Right lobe of liver (tissue), 6 donors: ENCODE measurements at places on chromosomes 5 and 9.
A peak's percentile ranks its signal among the peaks of the same experiment; 100 is the strongest.

- no peak for DNase-seq
These were observed 24.3 kb upstream of the F2R start for GRCh38 chr5:76691467-76692273.

- no peak for DNase-seq
These were observed 76.6 kb downstream of the RALGPS1 start for GRCh38 chr9:126991183-126991582.

- peak; percentile 92 for DNase-seq
These were observed 14.6 kb upstream of the RNU6ATAC start for GRCh38 chr9:134178768-134179551.

DNA sequence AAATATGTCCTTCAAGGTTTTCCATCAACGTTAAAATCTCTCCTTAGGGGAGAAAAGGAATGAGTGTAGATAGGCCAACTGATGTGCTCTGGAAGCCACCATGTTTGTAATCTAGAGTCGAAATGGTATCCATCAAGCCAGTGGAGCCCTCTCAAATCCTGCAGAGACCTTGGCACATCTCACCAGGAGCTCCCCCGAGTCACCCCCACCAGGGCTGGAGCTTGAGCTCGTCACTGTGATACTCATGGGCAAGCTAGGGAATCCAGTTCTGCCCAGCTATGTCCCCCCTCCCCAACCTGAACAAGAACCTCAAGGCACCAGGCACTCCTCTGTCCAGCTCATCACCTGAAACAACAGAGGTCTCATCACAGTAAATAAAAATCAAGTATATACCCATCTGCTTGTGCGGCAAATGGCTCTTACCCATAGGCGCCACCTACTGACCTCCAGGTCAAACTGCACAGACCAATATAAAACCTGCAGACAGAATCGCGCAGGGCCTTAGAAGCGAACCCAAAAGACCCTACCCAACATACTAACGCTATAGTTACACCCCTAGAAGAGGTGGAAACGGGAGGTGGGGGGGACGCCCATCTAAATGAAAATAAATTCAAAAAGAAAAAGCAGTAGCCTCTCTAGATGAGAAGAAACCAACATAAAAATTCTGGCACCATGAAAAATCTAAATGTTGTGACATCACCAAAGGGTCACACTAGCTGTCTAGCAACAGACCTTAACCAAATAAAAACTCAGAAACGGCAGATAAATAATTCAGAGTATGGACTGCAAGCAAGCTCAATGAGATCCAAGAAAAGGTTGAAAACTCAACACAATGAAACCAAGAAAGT lies 75.0 kb downstream of the TTC39B start:
- DNase-seq: no peak

GRCh38 chr5:143400541-143401226 lies 2.8 kb downstream of the NR3C1 start:
- no peak for DNase-seq

DNA sequence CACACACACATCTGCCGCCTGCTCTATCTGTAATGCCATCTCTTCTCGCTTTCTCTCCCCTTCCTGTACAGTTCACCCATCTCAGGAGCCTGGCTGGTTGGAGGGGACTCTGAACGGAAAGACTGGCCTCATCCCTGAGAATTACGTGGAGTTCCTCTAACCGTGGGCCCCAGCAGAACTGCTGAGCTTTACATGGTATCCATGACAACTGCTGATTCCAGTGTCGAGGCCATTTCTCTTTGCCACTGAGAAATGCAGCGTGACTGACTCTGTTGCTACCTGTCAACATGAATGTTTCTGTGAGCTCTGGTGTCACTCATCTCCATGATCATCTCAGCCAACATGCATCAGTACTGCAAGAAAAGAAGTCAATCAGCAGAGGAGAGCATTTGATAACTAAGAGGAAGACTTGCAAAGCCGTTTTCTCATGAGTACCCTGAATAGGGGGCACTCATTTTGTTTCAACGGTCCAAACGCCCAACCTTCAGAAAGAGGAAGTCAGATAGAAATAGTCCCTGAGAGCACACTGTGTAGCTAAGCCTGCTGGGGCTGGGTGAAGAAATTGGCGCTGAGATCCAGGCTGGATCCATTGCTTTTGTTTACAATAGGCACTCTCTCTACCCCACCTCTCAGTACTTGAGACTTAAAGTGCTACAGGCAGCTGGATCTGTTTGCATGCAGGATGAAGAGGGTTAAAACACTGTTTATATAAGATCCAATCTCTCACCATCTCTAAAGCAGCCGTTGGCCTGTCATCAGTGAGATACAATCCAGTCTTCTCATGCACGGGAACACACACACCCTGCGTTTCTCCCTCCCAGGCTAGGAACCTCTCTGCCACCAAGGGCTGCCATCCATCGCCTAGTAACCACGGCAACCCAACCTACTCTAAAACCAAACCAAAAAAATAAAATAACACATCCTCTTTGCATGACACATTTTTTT lies 180.9 kb downstream of the NR3C1 start:
- no peak for DNase-seq

GRCh38 chr5:107012371-107012770 lies 658.4 kb downstream of the EFNA5 start:
- no peak for DNase-seq

DNA sequence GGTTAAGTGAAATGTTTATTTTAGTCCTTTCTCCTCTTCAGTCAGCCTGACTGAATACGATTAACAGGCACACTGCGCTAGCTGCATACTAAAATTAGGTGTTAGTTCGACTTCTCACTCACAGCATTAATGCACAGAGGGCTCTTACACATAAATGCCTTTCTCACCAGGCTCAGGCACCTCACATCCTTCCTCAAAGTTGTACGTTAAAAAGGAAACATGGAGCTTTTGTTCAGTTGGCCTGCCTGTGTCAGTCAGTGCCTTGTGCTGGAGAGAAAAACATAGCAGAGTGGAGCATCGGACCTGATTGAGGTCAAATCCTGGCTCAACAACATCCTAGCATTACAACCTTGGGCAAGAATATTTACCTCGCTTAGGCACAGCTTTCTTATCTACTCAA lies 236.0 kb upstream of the ZNF462 start:
- DNase-seq: no peak

DNA sequence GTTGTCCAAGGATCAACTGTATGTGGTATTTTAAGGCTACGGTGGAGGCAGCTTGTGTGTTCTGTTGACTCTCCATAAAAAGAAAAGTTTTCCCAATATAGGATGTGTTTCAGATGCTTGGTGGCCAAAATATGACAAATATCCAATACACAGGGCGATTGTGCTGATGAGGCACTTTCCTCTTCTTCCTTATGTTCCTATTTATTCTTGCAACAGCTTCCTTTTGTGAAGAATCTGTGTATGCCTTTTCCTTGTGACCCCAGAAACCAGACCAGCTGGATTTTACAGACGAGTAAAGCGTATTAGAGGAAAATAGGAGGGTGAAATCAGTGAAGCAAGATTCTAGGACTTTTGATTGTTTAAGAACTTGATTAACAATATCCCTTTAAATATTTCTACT lies 452.0 kb downstream of the DMAC1 start:
- DNase-seq: no peak

DNA sequence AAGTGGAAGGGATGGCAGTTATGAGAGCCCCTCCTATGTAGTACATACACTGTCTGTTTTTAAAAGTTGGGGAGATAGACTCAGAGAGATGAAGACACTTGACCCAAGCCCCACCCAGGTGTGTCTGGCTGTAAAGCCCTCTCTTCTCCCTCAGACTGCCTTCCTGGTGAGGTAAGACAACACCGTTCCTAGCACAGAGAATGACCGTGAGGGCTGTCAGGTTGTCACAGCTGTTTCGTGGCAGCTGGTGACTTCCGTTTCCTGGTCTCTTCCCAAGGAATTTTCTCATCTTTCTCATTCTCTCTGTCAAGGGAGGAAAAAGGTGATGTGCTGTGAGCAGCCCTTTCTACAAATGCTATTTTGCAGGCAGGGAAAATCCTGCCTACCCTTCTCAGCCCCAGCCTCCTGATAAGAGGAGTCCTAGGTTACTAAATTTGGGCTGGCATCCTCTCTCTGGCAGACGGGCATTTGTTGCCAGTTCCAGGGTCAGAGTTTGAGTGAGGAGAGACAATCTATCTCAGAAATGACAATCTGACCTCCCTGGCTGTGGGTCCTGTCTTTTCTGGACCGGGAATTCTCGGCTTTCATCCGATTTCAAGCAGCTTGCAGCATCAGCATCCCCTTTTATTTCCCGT lies 263.5 kb upstream of the PANK3 start:
- no peak for DNase-seq

GRCh38 chr9:110626101-110626829 lies 42.3 kb upstream of the MUSK start:
- DNase-seq: no peak

DNA sequence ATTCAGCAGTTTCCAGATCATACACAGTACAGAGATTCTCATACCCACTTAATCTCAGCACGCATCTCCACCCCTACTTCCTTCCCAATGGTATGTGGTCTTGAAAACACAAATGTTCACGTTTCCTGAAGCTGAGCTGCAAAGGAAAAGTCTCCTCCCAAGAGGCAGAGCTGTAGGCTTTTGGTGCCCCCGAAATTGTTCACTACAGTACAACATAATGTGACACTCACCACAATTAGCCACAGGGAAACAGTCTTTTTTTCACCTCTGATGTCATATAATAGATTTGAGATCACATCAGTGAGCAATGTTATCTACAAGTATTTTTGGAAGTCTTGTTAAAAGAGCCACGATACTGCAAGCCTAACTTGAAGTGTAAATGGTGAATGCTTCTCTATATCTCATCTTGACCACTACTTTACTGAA lies 40.2 kb downstream of the NFIB start:
- no peak for DNase-seq

DNA sequence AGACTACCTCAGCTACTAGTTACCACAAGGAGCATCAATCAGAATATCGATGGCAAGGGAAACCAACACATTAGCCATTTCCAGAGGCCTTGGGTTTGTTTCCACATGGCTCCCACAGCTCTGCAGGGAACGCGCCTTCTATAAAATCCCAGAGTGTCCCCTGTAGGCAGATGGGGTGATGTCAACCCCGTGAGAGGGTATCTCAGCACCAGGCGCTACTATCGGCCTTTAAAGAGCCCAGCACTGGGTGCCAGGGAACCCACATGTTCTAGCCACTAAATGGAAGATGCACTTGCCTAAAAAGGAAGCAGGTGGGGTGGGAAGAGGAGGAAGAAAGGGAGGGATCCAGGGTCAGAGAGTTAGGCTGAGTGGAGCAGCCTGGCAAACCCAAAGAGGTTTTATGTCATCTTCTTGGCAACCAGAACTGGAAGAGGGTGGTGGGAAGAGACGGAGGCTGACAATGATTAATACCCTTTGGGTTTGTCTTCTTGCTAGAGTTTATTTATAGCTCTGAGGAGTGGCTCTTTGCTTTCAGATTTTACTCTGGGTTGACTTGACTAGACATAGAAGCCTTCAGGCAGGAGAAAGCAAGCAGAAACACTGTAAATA lies 19.9 kb downstream of the MACROH2A1 start:
- DNase-seq: no peak

DNA sequence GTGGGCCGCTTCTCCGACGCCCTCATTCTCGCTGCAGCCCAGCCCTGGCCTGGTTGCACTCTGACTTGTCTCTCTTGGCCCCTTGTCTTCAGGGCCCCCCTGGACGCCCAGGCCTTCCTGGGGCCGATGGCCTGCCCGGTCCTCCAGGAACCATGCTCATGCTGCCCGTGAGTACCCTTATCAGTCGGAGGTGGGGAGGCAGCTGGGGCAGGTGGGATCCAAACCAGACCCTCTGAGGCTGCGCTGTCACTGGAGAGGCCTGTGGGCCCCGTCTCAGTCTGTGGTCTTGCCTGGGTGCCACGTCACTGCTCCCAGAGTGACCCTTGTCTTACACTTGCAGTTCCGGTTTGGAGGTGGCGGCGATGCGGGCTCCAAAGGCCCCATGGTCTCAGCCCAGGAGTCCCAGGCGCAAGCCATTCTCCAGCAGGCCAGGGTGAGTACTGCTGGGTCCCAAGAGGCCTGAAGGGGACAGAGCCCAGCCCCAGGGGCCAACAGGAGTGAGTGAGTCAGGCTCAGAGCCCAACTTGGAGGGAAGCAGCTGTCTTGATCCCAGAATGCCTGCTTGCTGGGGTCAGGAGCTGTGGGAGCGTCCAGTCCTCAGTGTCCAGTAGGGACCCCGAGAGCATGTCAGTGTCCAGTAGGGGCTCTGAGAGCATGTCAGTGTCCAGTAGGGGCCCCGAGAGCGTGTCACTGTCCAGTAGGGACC lies 109.0 kb downstream of the COL5A1 start:
- no peak for DNase-seq

DNA sequence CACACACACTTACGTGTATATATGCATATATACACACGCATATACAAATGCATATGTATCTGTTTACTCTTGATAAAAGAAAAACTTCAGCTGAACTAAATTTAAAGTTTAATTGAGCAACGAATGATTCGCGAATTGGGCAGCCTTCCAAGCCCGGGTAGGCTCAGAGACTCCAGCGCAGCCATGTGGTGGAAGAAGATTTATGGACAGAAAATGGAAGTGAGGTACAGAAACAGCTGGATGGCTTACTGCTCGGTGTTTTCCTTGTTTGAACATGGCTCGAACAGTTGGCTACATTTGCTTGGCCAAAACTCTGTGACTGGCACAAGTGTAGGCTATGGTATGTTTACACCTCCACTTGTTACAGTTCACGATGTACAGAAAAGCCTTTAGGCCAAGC lies 239.3 kb upstream of the PRDM9 start:
- DNase-seq: no peak

DNA sequence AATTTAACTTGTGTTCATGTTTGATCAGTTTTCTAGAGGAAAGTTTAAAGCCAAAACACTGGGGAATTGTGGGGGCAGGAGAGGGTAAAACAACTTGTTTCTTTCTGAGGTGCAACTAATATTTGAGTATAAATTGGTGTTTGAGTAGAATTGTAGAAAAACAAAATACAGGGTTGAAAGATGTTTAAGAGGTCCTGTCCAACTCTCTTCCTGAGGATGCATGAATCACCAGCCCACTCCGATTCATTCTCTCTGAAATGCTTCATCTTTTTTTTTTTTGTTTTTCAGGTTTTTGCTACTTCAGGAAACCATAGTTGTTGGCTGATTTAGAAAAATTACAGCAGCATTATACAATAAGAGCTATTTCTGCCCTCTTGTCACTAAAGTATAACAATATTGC lies 42.4 kb upstream of the TMC1 start:
- DNase-seq: no peak

DNA sequence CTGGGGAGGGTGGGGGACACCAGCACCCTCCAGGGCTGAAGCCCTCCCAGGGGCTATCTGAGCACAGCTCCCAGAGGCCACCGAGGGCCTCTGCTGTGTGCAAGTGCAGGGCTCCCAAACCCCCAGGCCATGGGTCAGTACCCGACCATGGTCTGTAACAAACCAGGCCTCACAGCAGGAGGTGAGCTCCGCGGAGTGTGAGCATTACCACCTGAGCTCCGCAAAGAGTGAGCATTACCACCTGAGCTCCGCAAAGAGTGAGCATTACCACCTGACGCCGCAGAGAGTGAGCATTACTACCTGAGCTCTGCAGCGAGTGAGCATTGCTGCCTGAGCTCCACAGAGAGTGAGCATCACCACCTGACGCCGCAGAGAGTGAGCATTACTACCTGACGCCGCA lies 152.9 kb upstream of the IRX2 start:
- DNase-seq: no peak
